ENCODE measurements at places on chromosomes 16 and 17. TPM values are rescaled to one million over a fixed set of nuclear protein-coding genes. Genes with fewer than 3 reads are reported as not detected.
A peak's percentile ranks its signal among the peaks of the same experiment; 100 is the strongest.

DNA sequence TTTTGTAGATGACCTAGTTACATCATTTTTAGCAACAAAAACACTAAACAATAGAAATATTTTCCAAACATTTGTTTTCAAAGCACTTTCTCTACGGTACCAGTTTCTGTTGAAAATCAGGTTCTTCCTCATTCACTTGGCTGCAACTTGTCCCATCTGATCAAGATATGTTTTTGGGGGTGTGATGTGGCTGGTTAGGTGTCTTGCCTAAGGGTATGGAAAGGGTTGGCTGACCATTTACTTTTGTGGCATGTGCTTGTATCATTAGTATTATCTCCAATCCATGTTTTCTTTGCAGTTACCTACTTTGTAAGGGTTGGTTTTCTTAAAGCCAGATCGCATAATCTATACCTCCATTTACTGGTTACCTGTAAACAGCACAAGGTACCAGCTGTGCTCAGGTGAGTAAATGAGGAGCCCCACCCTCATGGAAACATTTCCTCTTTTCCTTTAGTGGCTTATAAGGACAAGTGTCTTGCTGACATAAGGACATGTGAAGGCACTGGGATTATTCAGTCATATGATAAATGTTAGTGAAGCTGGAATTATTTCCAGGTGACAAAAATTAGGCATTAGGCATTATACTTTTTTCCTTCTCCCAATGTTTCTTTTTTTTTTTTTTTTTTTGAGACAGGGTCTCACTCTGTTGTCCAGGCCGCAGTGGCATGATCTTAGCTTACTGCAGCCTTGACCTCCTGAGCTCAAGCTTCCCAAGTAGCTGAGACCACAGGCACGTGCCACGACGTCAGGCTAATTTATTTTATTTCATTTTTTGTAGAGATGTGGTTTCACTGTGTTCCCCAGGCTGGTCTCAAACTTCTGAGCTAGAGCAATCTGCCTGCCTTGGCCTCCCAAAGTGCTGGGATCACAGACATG, 162.0 kb downstream of the CCDC182 start:
- DNase-seq: no peak

- DNase-seq: no peak
Measured at GRCh38 chr17:8681170-8681949, 50.8 kb upstream of the MYH10 start.

- no peak for DNase-seq
Measured at GRCh38 chr17:72439893-72440502, 319.2 kb downstream of the SOX9 start.

- no peak for DNase-seq
Measured at GRCh38 chr16:66058172-66058691, 308.3 kb upstream of the CDH5 start.

DNA sequence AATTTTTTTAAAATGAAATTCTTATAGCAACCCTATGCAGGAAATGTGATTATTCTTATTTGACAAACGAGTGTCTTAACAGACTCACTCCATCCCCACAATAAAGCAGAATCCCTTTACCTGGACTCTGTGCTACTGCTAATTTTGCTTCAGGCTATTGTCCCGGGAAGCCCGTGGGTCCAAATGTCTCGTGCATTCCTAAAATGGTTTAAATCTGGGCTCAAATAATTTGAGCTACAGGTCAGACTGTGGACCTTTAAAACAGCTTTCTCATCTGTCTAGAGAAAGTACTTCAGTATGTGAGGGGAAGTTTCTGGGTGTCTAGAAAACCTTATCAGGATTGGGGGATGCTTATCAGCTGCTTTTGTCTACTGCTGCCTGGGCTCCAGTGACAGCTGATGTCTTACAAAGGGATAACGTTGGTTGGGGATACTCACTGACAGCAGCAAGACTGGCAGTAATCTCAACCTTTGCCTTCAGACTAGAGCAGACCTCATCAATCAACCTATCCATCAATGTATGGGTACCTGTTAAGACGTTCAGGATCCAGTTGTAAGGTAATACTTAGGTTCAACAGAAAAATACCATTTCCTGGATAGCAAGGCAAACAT, 197.9 kb upstream of the CDH11 start:
- DNase-seq: no peak

DNA sequence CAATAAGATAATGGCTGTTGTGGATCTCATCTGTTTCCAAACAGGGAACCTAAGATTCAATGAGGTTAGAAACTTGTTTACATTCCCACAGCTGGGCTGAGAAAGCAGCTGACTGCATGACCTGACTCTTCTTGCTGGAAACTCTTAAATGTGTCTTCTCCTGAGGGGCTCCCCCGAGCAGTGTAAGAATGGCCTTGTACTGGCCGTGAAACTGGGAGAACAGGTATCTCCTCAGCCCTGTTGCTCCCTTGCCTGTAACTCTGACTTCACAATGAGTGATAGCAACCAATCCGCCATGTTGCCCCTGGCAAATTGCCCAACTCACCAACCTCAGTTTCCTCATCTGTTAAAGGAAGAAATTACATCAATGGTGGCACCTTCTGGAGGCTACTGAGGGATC, 59.1 kb upstream of the CCL2 start:
- no peak for DNase-seq

DNA sequence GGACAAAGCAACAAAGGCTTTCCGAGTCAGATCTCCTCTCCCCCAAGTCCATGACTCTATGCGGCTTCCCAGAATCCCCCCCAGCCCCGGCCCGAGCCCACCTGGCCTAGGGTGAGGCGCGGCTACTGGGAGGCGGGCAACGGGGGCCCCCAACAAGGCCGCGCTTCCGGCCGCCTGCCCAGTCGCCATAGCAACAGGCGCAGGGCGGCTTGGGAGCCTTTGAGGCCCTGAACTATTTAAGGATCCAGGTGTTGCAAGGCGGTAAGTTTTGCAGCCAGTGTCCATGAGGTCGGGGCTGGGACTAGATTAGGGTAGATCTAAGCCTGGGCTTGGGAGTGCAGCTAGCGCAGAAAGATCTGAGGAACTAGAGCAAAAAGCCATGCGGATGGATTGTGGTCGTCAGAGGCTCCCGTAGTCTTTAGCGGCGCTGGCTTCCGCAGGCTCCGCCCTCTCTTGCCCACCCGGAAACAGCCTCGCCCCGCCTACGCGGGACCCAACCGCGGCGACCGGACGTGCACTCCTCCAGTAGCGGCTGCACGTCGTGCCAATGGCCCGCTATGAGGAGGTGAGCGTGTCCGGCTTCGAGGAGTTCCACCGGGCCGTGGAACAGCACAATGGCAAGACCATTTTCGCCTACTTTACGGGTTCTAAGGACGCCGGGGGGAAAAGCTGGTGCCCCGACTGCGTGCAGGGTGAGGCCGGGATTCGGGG, at the start of the genes KIAA0753 and TXNDC17:
TSS of gene KIAA0753 (minus strand) at position 176 of the 711 bp plus-strand sequence. CDS start 5,608 bp downstream, outside the sequence.
TSS of gene TXNDC17 (plus strand) at position 525 of the 711 bp plus-strand sequence. CDS start at position 548, 23 bp downstream.
- DNase-seq: peak; percentile 93

DNA sequence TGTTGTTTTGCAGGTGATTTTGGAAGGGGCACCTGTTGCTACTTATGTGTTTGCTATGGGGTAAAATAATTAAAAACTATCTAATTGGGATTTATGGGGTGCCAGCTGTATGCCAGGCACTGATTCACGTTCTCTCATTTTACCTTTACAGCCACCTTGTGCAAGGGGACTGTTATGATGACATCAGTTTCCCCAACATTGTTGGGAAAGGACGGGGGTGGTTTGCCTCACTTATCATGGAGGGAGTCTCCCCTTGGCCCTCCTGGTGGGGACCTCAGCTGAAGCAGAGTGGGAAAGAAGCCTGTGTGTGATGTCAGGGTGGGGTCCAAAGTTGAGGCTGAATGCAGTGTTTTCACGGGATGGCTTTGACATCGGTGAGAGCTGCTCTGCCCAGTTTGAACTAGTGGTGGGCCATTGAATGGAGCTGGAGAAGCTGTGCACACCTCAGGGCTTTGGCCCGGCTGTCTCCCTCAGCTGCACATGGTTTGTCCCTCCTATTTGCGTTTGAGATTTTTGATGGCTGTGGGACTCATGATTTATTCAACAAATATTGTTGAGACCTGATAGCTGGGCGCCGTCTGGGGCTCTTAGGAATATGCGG, 36.1 kb downstream of the CMIP start:
- DNase-seq: no peak

TBC1D3H gene
- not detected for total RNA-seq

CTRB2 gene
- total RNA-seq: not detected

SPOP gene
- total RNA-seq: 213 TPM

HSF4 gene
- 26.0 TPM for total RNA-seq

KRT16 gene
- not detected for total RNA-seq

Data from mucosa of descending colon (tissue), 3 donors.